ENCODE measurements at places on chromosomes 16 and 17.
A peak's percentile ranks its signal among the peaks of the same experiment; 100 is the strongest.

GRCh38 chr17:10992106-10992880 lies 154.4 kb upstream of the PIRT start:
- DNase-seq: no peak

- DNase-seq: peak; percentile 91
These were observed at the start of gene SRP68 for GRCh38 chr17:76072148-76072858. TSS of gene SRP68 (minus strand) at chr17:76072517. CDS start at chr17:76072491, 26 bp downstream.

DNA sequence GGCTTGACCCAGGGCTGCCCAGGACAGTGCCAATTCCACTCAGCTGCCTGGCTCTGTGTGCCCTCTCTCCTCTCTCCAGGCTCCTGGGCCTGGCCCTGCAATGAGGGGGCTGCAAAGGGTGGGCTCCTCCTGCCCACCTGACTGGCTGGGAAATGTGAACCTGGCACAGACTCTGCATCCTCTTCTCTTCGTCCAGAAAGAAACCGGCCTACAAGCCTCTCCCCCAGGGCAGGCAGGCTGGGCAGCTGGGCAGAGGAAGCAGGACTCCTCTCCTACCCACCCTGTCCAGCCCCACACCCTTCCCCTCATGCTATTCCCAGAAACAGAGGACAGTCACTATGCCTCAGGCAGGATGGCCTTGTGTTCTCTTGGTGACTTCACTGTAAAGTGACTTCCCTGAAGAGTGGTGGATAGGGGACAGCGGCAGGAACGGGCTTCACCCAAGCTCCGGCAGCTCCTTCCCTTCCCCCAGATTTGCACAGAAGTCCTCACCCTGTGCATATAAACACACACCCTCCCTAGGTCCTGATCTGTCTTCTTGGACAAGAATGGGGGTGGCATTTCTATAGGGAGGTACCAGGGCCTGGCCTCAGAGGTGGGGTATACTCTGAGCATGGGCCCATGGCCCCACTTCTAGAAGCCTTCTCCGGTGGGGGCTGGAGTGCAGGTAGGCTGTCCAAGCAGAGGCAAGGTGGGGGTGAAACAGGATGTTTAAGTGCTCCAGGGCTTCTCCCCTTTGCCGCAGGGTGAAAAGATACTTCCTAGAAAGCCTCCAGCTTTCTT lies 4.9 kb upstream of the STAT5A start:
- no peak for DNase-seq

GRCh38 chr17:79137015-79137788 lies 62.6 kb downstream of the ENGASE start:
- no peak for DNase-seq

DNA sequence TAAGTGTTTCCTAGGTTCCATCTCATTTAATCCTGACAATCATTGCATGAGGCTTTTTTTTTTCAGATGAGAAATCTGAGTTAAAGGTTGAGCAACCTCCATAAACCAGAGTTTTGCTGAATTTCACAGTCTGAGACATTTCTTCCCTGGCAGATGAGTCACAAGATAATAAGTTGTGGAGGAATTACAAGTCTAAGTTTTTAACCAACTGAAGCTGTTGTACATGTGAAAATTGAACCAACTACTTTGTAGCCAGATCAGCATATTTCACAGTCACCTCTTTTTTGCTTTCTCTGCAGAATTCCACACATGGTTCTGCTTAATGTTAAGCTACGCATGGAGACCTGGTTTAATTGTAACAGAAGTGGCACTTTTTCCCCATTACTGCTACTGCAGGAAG lies 765.6 kb downstream of the CDH11 start:
- peak; percentile 91 for DNase-seq

DNA sequence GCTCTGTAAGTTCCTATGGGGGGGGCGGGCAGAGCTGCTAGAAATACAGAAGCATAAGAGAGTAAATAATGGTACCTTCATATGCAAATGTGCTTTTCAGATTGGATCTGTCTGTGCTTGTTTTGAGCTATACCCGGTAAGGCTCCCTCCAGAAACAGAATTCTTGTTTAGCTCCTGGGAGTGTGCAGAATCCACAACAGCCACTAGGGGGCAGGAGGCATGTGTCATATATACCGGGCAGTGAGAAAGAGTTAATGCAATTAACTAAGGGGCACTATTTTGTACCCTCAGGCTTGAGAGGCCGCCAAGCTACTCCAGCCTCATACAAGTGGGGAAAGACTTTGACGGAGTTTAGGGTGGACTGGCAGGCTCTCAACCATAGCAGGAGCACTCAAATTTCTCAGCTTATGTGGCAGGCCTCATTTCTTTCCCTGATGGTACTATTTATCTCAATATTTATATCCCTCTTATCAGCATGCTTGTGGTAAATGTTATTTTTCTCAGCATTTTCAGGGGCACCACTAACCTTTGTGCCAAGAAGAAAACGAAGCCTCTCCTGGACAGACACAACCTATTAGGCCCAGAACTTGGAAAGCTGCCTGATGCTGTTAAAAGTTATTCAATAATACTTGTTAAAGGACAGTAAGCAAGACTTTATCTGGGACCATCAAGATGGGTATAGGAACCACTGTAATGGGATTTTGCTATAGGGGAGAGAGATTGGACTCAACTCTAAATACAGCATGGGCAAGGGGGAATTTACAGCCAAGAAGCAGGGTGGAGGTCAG lies 10.7 kb upstream of the CENPV start:
- DNase-seq: peak; percentile 83

DNA sequence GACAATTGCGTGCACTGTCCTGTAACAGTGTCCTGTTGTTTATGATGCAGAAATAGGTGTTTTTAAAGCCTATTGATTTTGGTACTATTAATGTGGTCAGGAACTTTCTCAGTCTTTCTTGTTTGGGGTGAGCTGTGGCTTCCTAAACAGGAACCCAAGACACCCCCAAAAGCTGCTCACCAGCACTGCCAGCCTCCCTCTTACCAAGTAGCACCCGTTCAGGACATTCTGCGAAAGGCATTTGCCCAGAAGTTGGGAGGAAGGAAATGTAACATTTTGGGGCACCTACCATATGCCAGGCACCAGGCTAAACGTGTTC lies 21.6 kb upstream of the STH start:
- DNase-seq: no peak

GRCh38 chr17:80519091-80519781 lies 25.4 kb upstream of the RPTOR start:
- no peak for DNase-seq

DNA sequence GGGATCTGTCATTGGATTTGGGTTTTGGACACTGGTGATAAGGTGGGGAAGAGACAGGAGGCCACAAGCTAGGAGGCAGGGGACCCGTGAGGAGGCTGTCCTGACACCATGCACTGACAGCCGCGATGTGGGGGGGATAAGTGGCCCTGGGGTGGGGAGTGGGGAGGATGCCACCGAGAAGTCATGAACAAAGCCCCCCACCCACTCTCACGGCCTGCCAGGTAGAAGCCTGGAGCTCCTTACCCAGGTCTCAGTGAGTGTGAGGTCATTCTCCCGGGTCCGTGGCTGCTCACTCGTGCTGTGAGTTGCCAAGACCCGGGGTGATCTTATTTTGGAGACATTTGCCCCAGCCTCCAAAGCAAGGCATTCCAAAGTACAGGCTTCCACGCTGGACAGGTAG lies 165.9 kb upstream of the TNRC6C start:
- no peak for DNase-seq

DNA sequence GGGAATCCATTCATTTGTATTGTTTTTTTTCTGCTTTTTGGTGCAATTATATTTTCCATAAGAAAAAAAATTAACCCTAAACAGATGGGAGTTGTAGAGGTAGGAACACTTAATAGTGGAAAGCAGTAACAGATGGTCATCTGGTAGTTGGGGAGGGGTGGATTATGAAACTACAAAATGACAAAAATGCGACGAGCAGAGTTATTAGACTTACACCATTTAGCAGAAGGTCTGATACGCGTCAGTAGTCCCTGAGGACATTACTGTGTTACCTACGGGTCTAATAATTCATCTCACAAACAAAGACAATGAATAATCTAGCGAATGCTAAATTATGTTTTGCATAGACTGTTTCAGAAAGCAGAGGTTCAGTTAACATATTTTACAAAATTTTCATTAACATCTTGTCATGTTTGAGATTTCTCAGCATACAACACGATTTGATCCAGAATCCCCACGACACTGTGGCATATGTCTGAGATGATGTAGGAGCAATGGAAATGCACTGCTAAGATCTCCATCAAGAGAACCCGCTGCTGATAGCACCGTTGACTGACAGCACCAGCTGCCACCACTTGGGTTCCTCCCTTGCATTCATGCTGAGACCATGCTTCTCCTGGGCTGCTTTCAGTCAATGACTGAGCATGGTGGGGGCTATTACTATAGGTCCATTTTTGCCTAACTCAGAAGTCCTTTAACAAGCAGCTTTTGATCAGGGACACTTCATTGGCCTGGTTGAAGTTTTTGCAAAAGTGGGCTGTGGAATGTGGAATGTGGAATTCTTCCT lies 182.2 kb upstream of the CPHXL start:
- DNase-seq: no peak

- DNase-seq: peak; percentile 28
These were observed 697 bp downstream of the NOL11 start for GRCh38 chr17:67718325-67718941.

GRCh38 chr16:53769787-53770186 lies 65.8 kb downstream of the FTO start:
- no peak for DNase-seq
